Neuronal stem cell (in vitro differentiated cells): ENCODE measurements at places on chromosomes 1 and 21.

- DNase-seq = no peak
These were observed 111.4 kb downstream of the NPHP4 start for GRCh38 chr1:5880630-5881405.

DNA sequence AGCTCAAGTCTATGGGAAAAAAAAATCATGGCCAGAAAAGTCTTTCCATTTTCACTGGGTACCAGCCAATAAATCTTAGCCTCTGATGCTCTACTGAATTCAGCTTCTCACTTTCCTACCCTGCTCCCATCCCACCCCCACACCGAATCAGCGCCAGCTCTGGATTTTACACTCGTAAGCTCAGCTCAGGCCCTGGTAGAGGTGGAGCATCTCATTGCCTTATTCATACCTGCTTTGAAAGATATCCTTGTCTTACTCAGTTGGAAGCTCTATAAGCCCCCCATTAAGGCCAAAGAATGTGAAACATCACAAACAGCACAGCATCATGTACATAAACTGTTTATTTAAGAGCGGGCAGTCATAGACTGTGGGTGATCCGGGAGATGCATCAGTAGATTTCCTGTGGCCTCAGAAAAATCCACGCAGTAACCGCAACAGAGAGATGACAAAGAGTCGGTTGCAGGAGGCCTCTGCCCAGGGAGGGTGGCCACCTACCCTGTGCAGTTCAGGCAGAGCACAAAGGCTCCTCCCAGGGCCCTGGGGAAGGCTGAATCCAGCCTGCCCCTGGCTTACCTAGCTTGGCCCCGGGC is 36.4 kb upstream of the ETS2 start:
- DNase-seq = no peak

DNA sequence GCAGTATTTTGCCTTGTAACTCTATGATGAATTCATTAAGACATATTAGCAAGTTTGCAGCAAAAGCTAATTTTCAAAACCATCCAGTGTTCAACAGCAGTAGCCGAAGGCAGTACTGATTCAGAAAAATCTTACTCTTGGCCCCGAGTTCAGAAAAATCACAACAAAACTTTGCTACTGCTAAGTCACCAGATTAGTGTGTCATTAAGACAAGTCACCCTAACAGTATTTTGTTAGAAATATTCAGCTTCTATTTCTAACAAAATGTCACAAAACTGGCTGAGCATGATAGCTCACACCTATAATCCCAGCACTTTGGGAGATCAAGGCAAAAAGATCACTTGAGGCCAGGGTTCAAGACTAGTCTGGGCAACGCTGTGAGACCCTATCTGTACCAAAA is 8.2 kb downstream of the GTF2B start:
- no peak for DNase-seq

GRCh38 chr21:27261676-27262075 is 294.8 kb upstream of the ADAMTS5 start:
- no peak for DNase-seq

GRCh38 chr1:240073097-240073496 is 18.6 kb upstream of the FMN2 start:
- DNase-seq = no peak

GRCh38 chr1:48775831-48776392 is 779 bp downstream of the BEND5 start:
- DNase-seq = no peak

DNA sequence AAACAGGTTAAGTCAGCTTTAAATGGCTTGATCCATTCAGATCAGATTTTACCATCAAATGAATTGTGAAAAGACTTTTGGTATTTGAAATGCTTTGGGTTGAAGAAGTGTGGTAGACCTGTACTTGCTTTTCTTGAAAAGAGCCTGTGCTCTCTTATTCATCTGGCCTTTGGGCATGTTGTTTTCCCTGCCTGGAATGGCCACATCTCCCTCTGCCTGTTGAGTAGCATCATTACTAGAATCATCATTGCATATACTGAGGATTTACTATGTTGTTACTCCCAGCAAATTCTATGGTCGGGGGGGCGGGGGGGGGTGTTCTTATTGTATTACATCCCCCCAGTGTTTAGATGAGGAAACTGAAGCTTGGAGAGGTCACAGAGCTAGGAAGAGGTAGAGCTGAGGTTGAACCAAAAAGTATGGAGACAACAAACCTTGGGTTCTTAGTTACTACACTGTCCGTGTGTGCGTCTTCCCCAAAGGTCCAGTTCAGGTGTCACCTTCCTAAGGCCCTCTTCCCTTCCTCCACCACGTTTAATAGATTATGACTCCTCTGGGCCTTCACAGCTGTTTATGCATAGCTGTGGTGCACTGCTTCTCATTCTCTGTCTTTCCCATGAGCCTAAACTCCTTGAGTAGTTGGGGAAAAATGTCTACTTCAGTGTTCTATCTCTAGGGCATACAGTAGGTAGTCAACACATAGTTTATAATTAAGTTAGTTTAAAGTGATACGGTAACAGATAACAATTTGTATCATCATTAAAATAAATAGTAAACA is 246.4 kb upstream of the HOOK1 start:
- no peak for DNase-seq

- DNase-seq = no peak
These were observed 38.6 kb upstream of the GPR88 start for GRCh38 chr1:100499194-100499811.

DNA sequence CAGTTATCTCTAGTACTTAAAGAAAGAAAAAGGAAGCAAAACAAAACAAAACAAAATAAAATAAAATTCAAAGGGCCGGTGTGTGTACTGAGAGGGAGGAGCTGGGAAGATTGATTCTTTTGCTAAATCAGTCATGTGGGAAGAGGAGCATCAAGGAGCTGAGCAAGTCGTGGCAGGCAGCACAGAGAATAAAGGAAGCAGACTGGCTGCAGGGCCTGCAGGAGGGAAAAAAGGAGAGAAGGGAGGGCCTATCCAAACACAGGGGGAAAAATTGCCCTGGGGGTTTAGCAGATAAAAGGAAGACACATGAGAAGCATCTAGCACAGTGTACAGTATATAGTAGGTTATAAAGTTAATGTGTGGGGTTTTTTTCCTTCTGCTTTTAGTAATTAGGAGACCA is 27.6 kb downstream of the AGO4 start:
- no peak for DNase-seq

DNA sequence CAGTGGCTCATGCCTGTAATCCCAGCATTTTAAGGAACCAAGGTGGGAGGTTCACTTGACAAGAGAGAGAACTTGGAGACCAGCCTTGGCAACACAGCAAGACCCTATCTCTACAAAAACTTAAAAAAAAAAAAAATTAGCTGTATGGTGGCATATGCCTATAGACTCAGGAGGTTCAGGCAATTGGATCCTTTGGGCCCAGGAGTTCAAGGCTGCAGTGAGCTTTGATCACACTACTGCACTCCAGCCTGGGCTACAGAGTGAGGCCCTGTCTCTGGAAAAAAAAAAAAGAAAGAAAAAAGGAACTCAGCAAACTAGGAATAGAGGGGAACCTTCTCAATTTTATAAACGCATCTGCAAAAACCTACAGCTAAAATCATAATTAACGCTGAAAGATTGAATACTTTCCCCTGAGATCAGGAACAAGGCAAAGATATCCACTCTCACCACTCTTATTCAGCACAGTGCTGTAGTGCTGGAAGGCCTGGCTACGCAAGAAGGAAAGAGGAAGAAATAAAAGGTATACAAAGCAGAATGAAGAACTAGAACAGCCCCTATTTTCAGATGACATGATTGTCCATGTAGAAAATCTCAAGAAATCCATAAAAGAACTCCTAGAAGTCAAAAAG is 21.6 kb downstream of the HSF2BP start:
- DNase-seq = no peak

GRCh38 chr1:180946056-180946455 is 33.4 kb downstream of the KIAA1614 start:
- DNase-seq = no peak

DNA sequence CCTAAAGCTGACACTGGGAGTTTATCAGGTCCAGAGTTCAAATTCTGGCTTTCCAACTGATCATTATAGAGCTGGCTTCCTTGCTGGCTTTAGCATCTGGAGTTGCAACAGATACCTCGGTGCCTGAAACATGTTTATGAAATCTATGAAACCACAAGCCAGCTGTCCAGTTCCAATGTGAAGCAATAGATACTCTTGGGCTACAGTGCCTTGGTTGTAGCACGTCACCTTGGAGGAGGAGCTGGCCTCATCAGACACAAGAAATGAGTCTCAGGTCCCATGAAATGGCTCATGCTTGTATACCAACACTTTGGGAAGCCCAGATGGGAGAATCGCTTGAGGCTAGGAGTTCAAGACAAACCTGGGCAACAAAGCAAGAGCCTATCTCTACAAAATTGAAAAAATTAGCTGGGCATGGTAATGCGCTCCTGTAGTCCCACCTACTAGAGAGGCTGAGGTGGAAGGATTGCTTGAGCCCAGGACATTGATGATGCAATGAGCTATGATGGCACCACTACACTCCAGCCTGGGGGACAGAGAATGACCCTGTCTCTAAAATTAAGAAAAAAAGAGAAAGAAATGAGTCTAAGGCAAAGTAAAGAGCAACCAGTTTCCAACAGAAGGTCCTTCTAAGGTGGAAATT is 132.5 kb upstream of the ZNF648 start:
- DNase-seq = no peak

DNA sequence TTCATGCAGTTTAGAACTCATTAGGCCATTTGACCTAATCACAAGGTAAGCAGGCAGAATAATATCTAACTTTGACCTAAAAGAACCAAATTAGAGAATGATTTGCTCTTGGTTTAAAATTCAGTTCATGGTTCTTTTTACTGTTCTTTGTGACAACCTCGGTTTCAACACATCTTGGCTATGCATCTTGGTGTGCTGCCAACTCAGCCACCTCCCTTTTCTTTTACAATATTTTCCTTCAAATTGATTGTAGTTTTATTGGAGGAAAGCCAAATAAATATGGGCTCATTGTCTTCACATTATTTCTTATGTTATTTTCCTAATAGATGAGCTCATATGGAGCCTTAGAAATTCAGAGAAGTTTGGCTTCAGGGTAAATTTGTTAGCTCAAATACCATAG is 338.3 kb downstream of the SIPA1L2 start:
- no peak for DNase-seq

- DNase-seq = no peak
These were observed 33.8 kb upstream of the NFASC start for GRCh38 chr1:204836856-204837255.

DNA sequence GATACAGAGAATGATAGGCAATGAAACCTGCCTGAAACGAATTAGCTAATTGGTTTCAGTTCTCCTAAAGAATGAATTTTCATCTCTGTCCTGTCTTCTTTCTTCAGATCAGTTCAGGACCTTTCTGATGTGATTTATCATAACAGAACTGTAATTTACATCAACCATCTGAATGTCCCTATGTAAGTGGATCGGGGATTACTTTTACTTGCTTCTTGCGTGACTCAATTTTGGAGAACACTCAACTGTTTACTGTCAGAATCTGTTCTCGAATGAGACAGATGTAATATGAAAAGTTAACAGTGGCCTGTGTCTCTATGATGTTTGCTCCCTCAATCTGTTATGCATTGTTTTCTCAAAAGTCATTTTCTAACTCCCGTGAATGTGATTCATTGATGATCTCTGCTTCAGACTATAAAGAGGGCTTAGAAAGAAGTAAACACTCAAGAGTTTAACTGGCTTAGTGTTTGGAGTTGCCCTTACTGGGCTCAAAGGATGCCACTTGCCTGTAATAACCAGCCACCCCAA is 111.0 kb downstream of the GABPA start:
- DNase-seq = no peak

- no peak for DNase-seq
These were observed 10.4 kb upstream of the ZNF670 start for GRCh38 chr1:247088967-247089366.

DNA sequence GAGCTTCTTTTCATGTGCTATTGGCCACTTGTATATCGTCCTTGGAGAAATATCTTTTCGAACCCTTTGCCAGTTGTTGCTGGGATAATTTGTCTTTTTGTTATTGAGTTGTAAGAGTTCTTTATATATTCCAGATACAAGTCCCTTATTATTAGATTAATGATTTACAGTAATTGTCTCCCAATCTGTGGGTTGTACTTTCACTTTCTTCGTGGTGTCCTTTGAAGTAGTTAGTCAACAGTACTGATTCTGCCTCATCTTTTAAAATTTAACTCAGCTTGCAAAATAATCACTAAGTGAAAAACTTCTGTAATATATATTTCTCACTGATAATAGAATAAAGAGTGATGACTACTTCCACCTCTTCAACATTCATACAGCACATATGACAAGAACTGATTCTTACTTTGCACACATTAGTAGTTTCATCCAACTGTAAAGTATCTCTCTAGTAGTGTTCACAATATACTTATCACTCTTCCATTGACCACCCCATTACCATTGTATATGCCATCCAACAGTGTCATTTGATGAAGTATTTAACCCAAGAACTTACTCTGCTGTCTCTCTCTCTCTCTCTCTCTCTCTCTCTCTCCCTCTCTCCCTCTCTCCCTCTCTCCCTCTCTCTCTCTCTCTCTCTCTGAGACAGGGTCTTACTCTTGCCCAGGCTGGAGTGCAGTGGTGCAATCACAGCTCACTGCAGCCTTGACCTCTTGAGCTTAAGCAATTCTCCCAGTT is 104.2 kb upstream of the DMRTA2 start:
- no peak for DNase-seq

- no peak for DNase-seq
These were observed 84.6 kb upstream of the CASZ1 start for GRCh38 chr1:10881046-10881445.

- no peak for DNase-seq
These were observed 3.3 kb downstream of the CSRP1 start for GRCh38 chr1:201503397-201504176.
